ENCODE measurements at places on chromosomes 11 and 22. TPM values are rescaled to one million over a fixed set of nuclear protein-coding genes. Genes with fewer than 3 reads are reported as not detected.
A peak's percentile ranks its signal among the peaks of the same experiment; 100 is the strongest.

Gene CNTF
- total RNA-seq = 4.3 TPM

Gene PIWIL4
- total RNA-seq = 1.3 TPM

Gene SYT9
- total RNA-seq = not detected

Gene SCO2
- total RNA-seq = 4.5 TPM

GRCh38 chr11:44911029-44911814, 39.5 kb downstream of the TP53I11 start:
- H3K27ac ChIP-seq = peak overlapping the region; percentile 39
- peaks cover 4% of the 10 kb centered on the region for H3K36me3 ChIP-seq
- H3K27me3 ChIP-seq = no peaks in the 10 kb centered on the region
- H3K4me1 ChIP-seq = peaks cover 17% of the 10 kb centered on the region
- H3K4me3 ChIP-seq = no peak overlapping the region

- H3K4me1 ChIP-seq = peaks cover 4% of the 10 kb centered on the region
- H3K27me3 ChIP-seq = no peaks in the 10 kb centered on the region
- H3K4me3 ChIP-seq = no peak overlapping the region
- no peak overlapping the region for H3K27ac ChIP-seq
- no peak for DNase-seq
Measured at GRCh38 chr22:21728270-21728669, 7.3 kb downstream of the YPEL1 start.

DNA sequence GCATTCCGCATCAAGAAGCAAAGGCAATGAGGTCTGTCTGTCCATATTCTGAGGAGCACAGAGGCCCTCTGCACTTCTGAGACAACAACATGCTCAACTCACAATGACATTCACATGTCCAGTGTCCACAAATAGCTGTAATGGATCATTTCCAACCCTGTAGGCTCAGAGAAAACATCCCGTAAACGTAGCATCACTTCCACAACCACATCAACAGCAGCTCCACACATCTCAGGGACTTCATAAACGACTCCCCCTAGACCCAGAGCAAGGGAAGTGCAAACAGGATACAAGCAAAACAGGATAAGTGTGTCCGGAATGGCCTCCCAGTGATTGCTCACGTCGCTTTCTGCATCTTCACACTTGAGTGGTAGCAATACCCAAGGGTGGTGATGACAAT, 100.2 kb downstream of the SYN3 start:
- no peak overlapping the region for H3K27ac ChIP-seq
- H3K27me3 ChIP-seq = peaks cover 46% of the 10 kb centered on the region
- no peak overlapping the region for H3K4me3 ChIP-seq
- no peak for DNase-seq

GRCh38 chr11:94477624-94478023, 16.0 kb downstream of the MRE11 start:
- peaks cover 18% of the 10 kb centered on the region for H3K4me1 ChIP-seq
- no peak for DNase-seq
- no peaks in the 10 kb centered on the region for H3K27me3 ChIP-seq
- peaks cover 24% of the 10 kb centered on the region for H3K36me3 ChIP-seq

GRCh38 chr22:48886604-48887393, 940.9 kb downstream of the BRD1 start:
- no peaks in the 10 kb centered on the region for H3K36me3 ChIP-seq
- no peak overlapping the region for H3K4me3 ChIP-seq
- DNase-seq = no peak
- H3K27ac ChIP-seq = no peak overlapping the region
- H3K4me1 ChIP-seq = no peaks in the 10 kb centered on the region
- peaks cover 5% of the 10 kb centered on the region for H3K27me3 ChIP-seq

DNA sequence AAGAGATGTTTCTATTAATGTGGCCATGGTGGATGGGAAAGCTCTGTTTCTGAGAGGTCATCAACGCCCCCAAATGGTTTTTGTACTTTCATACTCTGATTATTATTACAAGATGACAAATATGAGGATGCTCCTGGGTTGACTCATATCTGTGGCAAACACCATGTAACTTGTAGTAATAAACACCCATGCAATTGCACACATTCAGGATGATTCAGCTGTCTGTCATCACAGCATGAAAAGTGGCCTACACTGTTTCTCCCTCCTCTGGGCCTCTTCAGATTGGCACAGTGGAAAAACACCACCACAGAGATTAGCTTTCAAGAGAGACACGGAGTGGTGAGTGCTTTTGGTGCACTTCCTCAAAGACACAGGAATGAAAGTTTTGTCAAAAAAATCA, 85.4 kb downstream of the MTNR1B start:
- H3K4me3 ChIP-seq = no peak overlapping the region
- DNase-seq = no peak
- no peaks in the 10 kb centered on the region for H3K4me1 ChIP-seq
- no peak overlapping the region for H3K27ac ChIP-seq
- peaks cover 35% of the 10 kb centered on the region for H3K27me3 ChIP-seq

- peak; percentile 67 for DNase-seq
- peaks cover 7% of the 10 kb centered on the region for H3K36me3 ChIP-seq
- H3K4me1 ChIP-seq = peaks cover 12% of the 10 kb centered on the region
- H3K27me3 ChIP-seq = peaks cover 60% of the 10 kb centered on the region
- H3K4me3 ChIP-seq = peak overlapping the region; percentile 86
- no peak overlapping the region for H3K27ac ChIP-seq
Measured at GRCh38 chr11:3642071-3642951, 519 bp upstream of the ART5 start.

GRCh38 chr22:19387575-19387974, 44.0 kb downstream of the HIRA start:
- peaks cover 2% of the 10 kb centered on the region for H3K4me1 ChIP-seq
- no peak overlapping the region for H3K27ac ChIP-seq
- no peak for DNase-seq
- peaks cover 2% of the 10 kb centered on the region for H3K36me3 ChIP-seq
- no peaks in the 10 kb centered on the region for H3K27me3 ChIP-seq

- H3K27me3 ChIP-seq = peaks cover 84% of the 10 kb centered on the region
- H3K4me3 ChIP-seq = no peak overlapping the region
- no peak for DNase-seq
- no peaks in the 10 kb centered on the region for H3K36me3 ChIP-seq
Measured at GRCh38 chr11:8201644-8202365, 33.0 kb upstream of the RIC3 start.

GRCh38 chr11:73653996-73654395, 7.6 kb downstream of the PLEKHB1 start:
- no peak overlapping the region for H3K27ac ChIP-seq
- no peak for DNase-seq
- H3K4me1 ChIP-seq = peaks cover 5% of the 10 kb centered on the region
- no peaks in the 10 kb centered on the region for H3K27me3 ChIP-seq

GRCh38 chr11:16184588-16184987, 171.8 kb downstream of the SOX6 start:
- no peaks in the 10 kb centered on the region for H3K27me3 ChIP-seq
- no peak for DNase-seq
- H3K36me3 ChIP-seq = no peaks in the 10 kb centered on the region
- no peak overlapping the region for H3K4me3 ChIP-seq

- H3K36me3 ChIP-seq = peaks cover 7% of the 10 kb centered on the region
- H3K4me3 ChIP-seq = no peak overlapping the region
- H3K4me1 ChIP-seq = peaks cover 22% of the 10 kb centered on the region
- DNase-seq = no peak
Measured at GRCh38 chr11:46050003-46050461, 71.2 kb downstream of the PHF21A start.

- DNase-seq = no peak
- peaks cover 32% of the 10 kb centered on the region for H3K4me1 ChIP-seq
- H3K27ac ChIP-seq = no peak overlapping the region
- H3K36me3 ChIP-seq = no peaks in the 10 kb centered on the region
Measured at GRCh38 chr22:41201141-41201540, 4.0 kb upstream of the L3MBTL2 start.

DNA sequence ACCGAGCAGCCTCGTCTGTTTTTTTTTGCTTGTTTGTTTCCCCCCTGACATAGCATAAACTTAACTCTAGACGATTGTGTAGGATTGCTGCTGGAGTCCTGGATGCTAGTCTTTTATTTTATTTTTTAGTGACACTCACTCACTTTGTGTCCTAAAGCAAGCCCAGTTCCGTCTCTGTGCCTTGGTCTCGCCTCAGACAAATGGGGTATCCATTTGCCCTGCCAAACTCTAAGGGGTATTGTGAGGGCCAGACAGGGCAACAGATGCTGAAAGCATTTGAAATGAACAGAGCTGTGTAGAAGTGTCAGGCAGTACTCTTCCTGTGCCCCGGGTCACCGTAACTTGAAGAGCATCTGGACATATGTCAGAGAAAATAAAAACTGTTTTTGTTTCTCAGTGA, 34.8 kb upstream of the DKK3 start:
- peaks cover 8% of the 10 kb centered on the region for H3K27me3 ChIP-seq
- DNase-seq = no peak
- H3K36me3 ChIP-seq = no peaks in the 10 kb centered on the region
- H3K4me1 ChIP-seq = peaks cover 3% of the 10 kb centered on the region

Measured in T-helper 17 cell (primary cell).